ENCODE measurements at places on chromosomes 3 and 15.

GRCh38 chr3:68997887-68998286 is 15.6 kb downstream of the EOGT start:
- no peak for DNase-seq

- DNase-seq, result no peak
Measured at GRCh38 chr3:25689226-25689625, 24.5 kb upstream of the TOP2B start.

- peak; percentile 23 for DNase-seq
Measured at GRCh38 chr3:128701342-128702212, 24.4 kb upstream of the RAB7A start.

GRCh38 chr3:105933871-105934270 is 65.1 kb upstream of the CBLB start:
- no peak for DNase-seq

GRCh38 chr15:90054618-90055097 is 47.6 kb downstream of the IDH2 start:
- DNase-seq, result no peak

DNA sequence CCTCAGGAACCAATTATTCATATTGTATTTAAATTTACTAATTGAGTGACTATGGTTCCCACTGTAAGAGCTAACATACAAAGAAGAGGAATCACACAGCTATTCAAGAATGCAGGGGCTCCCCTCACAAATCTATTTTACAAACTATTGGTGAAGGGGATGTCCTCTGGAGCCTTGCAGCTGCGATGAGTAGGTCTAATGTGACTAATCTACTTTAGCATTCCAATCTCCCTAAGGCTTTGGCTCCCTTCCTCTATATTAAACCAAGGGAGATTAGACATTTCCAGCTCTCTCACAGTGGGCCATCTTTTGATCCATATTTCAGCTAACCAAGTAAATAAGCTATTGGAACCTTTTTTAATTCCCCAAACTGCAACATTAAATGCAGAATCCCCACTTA is 514.2 kb upstream of the BCHE start:
- DNase-seq, result no peak

GRCh38 chr3:187072511-187072910 is 66.8 kb downstream of the RPL39L start:
- no peak for DNase-seq

GRCh38 chr3:145628211-145628610 is 532.8 kb downstream of the PLOD2 start:
- no peak for DNase-seq

DNA sequence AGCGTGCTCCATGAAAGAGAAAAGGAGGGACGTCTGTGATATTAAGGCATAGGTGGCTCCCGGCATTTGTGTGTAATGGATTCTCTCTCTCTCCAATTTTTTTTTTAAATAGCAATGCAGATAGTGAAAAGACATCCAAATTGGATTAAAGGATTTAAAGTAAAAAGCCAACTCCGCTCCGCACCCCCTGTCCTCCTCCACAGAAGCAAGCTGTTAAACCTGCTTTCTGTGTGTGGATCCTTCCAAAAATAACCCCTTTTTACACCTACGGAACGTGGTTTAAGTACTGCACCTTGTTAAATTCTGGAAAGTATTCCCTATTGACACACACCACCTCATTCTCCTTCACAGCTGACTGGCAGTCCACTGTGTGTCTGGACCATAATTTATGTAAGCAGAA is 61.6 kb downstream of the ST8SIA2 start:
- DNase-seq, result peak; percentile 24

DNA sequence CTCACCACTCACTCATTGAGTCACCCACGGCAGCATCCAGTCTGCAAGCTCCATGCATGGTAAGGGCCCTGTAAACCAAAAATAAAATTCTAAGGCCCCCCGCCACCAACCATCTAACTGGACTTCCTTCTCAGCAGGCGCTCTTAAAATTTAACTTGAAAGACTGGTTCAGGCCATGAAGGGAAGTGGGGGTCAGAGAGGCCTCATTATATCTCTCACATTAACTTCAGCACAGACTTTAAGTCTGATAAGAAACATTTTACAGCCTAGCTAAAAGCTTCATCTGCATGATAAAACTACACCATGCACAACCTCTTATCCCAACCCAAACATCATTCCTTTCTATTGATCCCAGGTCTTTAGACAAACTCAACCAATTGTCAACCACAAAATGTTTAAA is 38.5 kb downstream of the FBLN2 start:
- no peak for DNase-seq

DNA sequence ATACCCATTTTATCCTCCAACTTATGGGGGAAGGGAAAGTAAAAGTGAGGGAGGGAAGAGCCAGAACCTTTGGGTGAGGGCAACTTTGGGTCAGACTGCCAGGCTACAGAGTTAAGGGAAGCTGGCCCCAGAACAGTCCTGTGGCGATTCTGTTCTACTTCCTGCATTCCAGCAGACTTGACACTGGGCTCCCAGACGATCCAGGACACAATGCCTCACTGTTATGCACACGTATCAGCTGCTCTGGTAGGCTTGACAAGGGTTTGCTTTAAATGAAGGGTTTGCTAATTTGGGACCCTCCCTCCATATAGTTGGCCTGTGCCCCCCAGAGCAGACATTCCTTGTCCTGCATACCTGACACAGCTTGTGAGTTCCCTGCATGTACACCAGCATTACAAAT is 10.7 kb downstream of the GORASP1 start:
- DNase-seq, result peak; percentile 13

DNA sequence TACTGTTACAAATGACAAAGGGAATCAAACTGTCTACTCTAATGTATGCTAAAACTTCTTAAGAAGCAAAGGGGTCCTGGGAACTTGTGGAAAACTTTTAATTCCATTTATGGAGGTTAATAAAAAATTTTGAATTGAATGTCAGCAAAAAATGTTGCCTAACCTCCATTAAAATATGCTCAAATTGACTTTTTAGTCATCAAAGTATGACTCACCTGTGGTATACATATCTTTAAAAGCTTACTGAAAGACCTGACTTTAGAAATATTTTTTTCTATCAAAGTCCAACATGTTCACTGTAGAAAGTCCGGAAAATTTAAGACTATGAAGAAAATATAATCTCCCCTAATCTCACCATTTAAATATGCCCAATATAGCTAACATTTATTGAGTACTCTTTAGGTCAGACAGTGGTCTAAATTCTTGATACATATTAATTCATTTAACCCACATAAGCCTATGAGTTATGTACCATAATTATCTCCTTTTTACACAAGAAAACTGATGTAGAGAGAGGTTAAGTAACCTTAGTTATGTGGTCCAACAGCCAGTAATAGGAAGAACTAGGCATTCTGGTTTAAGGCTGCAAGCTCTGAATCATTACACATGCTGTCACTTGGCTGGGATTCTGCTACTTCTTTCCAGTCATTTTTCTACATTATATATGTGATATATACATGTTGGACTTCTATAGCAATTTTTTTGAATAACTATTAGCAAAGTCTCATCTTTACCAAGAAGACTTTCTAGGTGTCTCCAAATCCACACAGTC is 83.6 kb downstream of the PDZRN3 start:
- no peak for DNase-seq

DNA sequence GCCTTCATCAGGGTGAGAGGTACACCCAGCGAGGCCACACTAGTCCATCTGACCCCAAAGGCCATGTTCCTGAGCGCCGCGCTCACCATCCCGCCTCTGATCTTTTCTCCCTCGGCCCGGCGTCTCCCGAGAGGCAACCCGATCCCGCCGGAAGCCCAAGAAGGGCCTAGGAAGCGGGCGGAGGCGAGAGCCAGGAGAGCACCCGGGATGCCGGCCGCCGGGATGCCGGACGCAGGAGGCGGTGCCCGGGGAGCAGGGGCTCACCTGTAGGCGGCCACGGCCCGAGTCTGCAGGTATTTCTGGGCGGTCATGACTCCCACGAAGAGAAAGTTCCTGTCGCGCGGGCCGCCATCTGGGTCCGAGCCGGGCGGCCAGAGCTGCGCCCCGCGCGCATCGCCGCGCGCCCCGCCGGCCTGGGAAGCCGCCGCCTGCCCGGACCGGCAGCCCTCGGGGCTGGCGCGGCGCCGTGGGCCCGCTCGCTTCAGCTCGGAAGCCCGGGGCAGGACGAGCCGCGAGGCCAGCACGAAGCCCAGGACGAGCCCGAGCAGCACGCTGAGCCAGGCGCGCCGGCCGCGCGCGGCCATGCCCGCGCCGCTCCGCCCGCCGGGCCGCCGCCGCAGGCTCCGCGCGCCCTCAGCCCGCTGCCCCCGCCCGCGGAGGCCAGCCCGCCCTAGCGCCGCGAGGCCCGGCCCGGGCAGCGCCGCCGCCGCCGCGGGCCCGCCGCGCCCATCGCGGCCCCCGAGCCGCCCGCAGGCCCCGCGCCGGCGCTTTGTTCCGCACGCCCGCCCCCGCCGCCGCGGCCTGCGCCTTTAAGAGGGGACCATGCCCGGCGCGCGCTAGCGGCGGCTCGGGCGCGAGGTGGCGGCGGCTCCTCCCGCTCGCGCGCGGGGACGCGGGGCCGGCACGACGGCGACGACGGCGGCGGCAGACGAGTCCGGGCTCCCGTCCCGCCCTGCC is 697 bp downstream of the CHSY1 start:
- DNase-seq, result no peak

GRCh38 chr3:186267758-186268157 is 94.3 kb downstream of the DGKG start:
- DNase-seq, result no peak

DNA sequence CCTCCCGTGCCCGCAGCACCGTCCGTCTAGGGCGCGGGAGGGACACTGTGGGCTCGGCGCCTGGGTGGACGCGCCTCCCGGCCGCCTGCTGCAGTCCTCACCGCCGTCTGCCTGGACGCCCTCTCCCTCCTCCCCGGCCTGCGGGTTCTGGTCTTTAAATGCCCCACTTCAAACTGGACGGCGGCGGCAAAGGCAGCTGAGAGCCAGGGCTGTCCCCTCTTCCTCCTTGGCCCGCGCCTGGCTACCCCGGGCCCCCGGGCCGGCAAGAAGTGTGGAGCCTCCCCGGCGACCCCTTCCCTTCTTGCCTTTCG is 426 bp downstream of the CBLB start:
- DNase-seq, result peak; percentile 64

DNA sequence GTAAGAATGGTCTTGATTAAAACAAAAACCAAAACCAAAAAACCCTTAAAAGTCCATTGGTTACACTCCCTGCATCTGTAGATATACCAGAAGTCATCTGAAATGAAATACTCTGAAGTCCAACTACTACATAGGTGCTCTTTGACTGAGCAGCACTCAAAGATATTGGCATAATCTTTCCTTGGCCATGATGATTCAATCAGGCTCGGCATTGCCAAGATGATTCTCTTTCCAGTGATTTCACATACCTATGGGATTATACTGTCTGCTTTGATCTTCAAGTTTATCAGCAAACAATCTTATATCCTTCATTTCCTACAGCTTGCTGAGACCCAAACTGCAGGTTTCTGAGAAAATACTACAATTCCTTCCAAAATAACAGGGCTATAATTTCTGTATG is 35.9 kb upstream of the DIPK2A start:
- no peak for DNase-seq

GRCh38 chr15:100278596-100279380 is 63.0 kb downstream of the ADAMTS17 start:
- no peak for DNase-seq

- DNase-seq, result no peak
Measured at GRCh38 chr3:21390856-21391255, 360.2 kb downstream of the ZNF385D start.

DNA sequence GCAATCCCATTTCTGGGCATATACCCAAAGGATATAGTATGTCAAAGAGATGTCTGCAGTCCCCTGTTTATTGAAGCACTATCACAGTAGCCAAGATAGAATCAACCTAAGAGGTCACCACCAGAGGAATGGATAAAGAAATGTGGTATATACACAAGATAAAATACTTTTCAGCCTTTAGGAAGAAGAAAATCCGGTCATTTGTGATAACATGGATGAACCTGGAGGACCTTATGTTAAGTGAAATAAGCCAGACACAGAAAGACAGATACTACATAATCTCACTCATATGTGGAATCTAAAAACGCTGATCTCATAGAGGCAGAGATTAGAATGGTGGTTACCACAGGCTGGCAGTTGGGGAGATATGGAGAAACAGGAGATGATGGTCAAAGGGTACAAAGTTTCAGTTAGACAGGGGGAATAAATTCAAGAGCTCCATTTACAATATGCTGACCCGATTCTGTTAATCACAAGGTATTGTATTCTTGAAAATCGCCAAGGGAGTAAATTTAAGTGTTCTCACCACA is 195.8 kb downstream of the MTHFS start:
- DNase-seq, result no peak

- no peak for DNase-seq
Measured at GRCh38 chr15:98866511-98866910, 141.1 kb downstream of the PGPEP1L start.

DNA sequence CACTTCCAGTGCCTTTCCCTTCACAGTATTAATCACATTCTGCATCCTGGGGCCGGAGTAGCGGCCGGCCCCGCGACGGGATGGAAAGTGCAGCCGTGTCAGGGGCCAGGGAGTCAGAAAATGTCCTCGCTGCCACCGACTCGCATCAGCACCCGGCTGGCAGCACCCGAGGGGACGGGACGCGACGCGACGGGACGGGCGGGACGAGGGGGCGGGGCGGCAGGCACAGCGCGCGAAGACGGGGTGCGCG is 353 bp downstream of the ATG3 start:
- no peak for DNase-seq

DNA sequence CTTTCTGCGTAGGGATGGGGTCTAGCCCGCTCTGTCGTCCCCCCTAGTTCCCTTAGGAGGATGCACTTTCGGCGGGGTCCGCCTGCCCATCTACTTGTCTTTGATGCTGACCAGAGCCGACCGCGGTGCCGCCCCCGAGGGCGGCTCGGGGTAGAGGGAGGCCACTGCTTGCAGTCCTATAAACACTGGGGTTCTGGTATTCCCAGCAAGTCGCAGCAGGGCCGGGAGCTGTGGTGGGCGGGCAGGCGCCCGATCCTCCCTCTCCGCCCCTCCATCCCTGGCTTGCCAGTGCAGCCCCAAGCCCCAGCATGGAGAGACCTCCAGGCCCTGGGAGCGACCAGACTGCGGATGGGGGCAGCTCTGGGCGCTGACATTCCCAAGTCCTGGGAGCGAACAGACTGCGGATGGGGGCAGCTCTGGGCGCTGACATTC is 830 bp downstream of the SEMA4B start:
- no peak for DNase-seq

DNA sequence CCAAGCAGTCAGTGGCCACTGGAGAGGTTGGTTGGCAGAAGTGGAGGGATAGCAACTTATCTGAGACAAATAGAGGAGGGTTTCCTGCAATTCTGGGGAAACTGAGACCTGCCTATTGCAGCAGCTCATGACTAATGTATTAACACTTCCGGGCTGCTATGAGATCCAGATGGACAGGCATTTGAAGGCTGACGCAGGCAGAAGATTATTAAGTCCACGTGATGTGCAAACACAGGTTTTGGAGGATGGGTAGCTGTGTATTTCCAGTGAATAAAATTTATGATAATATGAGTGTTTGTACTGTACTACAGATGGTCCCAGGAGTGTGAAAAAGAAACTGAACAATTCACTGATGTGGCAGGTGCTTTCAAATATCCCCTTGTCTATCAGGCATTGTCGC is 28.5 kb upstream of the CFAP161 start:
- no peak for DNase-seq

DNA sequence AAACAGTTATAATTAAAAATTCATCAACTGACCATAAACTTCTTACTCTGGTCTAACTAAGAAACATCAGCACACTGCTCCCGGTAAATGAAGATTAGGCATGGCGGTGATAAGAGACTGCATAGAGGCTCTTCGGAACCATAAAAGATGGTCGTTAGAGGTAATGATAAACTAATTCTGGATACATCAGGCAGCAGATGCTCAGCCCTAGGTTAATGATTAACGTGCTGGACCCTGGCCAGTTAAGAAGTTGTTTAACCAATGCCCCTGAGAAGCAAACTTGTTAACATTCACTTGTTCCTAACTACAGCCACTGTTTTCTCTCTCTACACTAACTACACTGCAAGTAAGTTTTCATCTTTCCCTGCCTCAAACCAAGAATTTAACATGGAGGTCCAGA is 111.5 kb downstream of the PDZRN3 start:
- no peak for DNase-seq
